ENCODE measurements at places on chromosomes 5 and 9. TPM values are rescaled to one million over a fixed set of nuclear protein-coding genes. Genes with fewer than 3 reads are reported as not detected.

Gene PCDHGA2
- total RNA-seq: 3.3 TPM

Gene CD14
- 1.0 TPM for total RNA-seq

Gene MAPK9
- 35.8 TPM for total RNA-seq

- no peak for DNase-seq
Observed at GRCh38 chr5:3027185-3027865, 275.8 kb upstream of the IRX2 start.

GRCh38 chr9:21454149-21454548, 13.9 kb downstream of the IFNA1 start:
- peak; percentile 24 for DNase-seq

- no peak for DNase-seq
Observed at GRCh38 chr5:136666970-136667620, 301.8 kb upstream of the TRPC7 start.

GRCh38 chr5:101915554-101915953, 380.5 kb downstream of the SLCO4C1 start:
- DNase-seq: no peak

DNA sequence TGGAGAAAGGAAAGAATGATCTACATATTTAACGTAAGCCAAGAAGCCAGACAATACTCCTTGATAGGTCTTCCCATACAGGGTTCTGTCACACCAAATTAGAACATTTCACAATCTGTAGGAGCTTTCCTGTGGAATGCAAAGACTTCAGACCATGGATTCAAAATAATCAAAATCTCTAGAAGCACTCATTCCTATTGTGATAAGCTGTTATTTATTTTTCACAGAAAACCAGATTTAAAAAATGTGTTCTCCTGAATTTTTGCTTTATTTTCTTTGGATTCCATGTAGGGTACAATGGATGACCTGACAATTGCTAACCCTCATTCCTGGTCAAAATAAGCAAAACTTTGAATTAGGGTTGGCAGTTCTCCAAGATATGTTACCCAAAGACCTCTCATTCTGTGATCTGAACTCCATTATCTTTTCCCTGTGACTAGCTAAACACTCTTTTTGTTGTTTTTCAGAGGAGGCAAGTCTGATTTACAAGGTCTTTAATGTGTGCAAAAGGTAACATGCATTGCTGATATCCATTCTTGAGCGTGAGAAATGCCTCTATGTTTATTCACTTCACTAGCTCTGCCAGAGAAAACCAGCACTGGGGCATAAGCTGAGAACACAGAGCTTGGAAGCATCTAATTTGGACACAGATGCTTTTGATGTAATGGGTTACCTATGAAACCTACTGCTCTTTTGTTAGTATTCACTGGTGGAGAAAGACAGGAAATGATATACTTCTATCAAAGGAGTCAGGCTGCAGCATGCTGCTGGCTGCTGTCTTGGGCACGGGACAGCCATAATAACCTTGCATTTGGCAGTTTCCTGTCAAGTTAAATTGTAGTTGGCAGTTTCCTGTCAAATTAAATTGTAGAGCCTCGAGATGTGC, 31.4 kb downstream of the ACTBL2 start:
- no peak for DNase-seq

GRCh38 chr5:11143456-11144267, 382.6 kb upstream of the DAP start:
- no peak for DNase-seq

- no peak for DNase-seq
Observed at GRCh38 chr5:30502277-30502676, 691.2 kb upstream of the CDH6 start.

GRCh38 chr9:112119225-112120029, 55.7 kb downstream of the SUSD1 start:
- DNase-seq: no peak

GRCh38 chr5:109328626-109329025, 81.1 kb downstream of the PJA2 start:
- DNase-seq: peak; percentile 44

GRCh38 chr5:42552597-42552996, 129.4 kb downstream of the GHR start:
- DNase-seq: no peak

GRCh38 chr9:34929506-34930102, 28.5 kb upstream of the PHF24 start:
- no peak for DNase-seq

- no peak for DNase-seq
Observed at GRCh38 chr9:6076851-6077250, 61.4 kb upstream of the RANBP6 start.

GRCh38 chr9:126309427-126310189, 17.0 kb upstream of the MVB12B start:
- no peak for DNase-seq

DNA sequence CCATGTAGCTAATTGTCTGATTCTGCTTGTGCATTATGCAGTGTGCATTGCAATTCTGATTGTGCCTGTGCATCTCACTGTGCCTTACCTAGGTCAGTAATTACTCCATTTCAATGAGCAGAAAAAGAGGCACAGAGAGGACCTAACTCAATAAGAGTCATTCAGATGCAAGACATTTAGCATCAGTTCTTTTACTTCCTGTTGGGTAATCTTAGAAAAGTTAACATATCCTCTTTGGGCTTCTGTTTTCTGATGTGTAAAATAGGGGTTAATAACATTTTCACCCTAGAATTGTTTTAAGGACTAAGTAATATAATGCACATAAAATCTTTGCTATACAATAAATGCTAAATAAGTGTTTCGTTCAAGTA, 7.0 kb upstream of the DCTN4 start:
- DNase-seq: no peak

GRCh38 chr5:98474216-98474615, 299.2 kb upstream of the RGMB start:
- DNase-seq: no peak

DNA sequence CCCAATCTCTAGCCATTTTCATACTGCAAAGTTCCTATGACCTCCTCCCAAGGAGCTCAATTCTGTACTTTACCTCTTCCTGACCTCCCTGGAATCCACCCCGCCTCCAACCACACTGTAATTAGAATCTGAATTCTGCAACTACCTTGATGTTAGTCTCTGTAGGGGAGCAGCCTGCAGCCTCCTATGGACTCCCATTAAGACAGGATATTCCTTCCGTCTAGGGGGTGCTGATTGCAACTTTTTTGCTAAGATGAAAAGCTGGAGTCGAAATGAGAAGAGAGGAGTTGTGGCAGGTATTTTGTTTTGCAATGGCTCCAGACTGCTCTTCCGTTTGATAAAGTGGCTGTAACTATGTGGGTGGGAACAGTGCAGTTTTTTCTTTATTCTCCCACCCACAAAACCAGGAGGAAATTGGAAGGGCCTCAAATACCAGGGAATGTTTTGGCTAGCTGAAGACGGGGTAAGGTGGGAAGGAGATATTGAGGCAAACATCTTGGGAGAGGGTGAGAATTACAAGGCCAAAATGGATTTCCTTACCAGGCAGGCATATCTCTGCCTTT, 23.8 kb downstream of the ANXA2R start:
- no peak for DNase-seq

GRCh38 chr5:96338091-96338490, 95.0 kb downstream of the PCSK1 start:
- no peak for DNase-seq

GRCh38 chr9:134735441-134736175, 94.0 kb downstream of the COL5A1 start:
- no peak for DNase-seq

DNA sequence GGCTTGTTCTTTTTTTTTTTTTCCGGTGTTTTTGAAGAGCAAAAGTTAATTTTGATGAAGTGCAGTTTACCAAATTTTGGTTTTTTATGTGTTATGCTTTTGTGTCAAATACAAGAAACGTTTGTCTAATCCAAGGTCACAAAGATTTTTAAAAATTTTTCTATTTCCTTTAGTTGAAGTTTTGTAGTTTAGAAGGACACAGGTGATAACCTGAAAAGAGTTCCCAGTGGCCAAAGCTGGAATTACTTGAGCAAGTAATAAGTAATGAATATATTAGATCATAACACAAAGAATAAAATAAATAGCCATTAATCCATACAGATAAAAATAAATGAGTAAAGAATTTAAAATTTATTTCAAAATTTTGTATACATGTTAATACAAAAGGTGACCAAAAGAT, 71.5 kb downstream of the FCHO2 start:
- no peak for DNase-seq

DNA sequence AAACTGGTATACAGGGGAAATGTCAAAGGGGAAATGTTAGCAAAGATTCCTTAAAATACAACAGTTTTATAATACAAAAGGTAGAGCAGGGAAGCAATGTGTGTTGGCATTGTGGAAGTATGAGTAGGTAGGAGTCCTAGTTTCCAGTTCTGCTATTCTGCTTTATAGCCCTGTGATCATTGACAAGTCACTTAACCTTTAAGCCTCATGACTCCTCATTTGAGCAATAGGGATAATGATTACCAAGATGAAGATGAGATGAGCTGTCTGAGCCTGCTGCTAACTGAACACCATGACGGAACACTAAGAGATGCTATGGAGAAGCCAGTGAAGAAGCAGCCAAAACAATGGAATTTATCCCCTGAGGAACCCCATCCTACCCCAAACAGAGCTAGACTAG, 251.7 kb downstream of the PAPPA start:
- no peak for DNase-seq

GRCh38 chr5:93601071-93601801, 18.2 kb downstream of the NR2F1 start:
- DNase-seq: no peak

All from HFFc6 (cell line).